ENCODE measurements at places on chromosomes 6 and 20.

DNA sequence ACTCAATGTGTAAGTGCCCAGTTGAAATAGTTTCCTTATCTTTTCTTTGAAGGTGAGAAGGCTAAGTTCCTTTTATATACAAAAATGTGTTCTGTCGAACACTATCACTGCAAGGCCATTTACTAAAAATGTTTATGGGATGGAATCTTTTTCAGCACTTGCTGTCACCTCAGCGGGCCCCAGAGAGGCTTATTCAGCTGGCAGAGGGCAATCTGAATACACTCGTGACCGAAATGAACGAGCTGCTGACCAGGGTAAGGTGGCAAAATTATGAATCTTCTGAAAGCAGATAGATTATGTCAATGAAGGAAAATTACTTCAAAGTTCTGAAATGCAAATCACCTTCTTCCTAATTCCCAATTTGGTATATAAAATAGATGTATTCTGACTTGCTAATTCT, 340.2 kb downstream of the ARHGAP18 start:
- DNase-seq, result no peak

- no peak for DNase-seq
Measured at GRCh38 chr6:22647719-22648118, 78.4 kb downstream of the HDGFL1 start.

GRCh38 chr6:150272976-150273315, 95.9 kb upstream of the IYD start:
- DNase-seq, result no peak

DNA sequence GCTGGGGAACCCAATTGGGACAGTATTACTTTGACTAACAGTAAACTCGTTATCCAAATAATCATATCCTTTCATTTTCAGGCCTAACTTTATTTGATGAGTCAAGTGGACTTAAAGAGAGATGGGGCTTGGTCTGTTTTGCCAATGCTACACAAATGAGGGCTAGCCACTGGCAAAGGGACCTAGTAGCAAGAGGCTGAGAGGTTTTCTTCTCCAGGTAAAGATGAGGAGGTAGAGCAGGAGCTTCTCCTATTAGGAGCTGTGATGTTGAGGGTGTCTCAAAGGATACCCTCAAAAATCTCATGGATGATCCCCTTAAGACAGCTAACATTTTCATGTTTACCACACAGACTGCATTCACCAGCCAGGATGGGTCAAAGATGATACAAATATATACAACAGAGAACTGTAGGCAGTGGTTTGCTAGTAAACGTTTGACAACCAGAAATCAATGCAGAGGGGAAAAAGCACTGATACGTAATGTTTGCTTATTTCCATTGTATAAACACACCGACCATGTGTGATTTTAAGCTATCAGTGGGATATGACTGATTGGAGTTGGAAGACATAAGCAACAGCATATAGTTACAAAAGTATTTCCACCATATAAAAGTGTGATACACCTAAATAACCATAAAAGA, 153.3 kb downstream of the IBTK start:
- DNase-seq, result no peak

GRCh38 chr6:119497988-119498727, 148.6 kb upstream of the MAN1A1 start:
- DNase-seq, result no peak

DNA sequence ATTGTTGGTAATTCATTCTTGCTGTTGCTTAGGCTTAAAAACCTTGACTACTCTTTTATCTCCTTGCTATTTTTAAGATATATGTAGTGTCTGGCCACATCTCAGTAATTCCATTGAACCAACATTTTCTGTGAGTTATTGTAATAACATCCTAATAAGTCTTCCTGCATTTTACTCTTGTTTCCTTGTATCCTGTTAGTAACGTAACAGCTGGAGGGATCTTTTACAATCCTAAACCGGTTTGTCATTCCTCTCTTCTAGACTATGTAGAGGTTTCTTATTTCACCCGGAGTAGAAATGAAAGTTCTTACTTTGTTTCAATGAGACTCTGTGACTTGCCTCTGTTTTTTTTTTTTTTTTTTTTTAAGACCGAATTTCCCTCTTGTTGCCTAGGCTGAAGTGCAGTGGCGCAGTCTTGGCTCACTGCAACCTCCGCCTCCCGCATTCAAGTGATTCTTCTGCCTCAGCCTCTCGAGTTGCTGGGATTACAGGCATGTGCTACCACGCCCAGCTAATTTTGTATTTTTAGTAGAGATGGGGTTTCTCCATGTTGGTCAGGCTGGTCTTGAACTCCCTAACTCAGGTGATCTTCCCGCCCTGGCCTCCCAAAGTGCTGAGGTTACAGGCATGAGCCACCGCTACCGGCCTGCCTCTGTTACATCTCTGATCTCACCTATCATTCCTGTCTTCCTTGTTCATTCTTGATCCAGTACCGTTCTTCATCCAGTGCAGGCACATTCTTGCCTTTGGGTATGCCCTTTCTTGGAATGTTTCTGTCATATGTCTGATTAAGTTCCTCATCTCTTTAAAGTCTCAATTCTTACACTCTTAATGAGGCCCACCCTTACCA, 44.7 kb downstream of the NCOA3 start:
- DNase-seq, result no peak

- DNase-seq, result no peak
Measured at GRCh38 chr6:170179616-170180324, 111.1 kb downstream of the DLL1 start.

Measured in GM06990 (cell line).